ENCODE measurements at places on chromosomes 11 and 22.
A peak's percentile ranks its signal among the peaks of the same experiment; 100 is the strongest.

DNA sequence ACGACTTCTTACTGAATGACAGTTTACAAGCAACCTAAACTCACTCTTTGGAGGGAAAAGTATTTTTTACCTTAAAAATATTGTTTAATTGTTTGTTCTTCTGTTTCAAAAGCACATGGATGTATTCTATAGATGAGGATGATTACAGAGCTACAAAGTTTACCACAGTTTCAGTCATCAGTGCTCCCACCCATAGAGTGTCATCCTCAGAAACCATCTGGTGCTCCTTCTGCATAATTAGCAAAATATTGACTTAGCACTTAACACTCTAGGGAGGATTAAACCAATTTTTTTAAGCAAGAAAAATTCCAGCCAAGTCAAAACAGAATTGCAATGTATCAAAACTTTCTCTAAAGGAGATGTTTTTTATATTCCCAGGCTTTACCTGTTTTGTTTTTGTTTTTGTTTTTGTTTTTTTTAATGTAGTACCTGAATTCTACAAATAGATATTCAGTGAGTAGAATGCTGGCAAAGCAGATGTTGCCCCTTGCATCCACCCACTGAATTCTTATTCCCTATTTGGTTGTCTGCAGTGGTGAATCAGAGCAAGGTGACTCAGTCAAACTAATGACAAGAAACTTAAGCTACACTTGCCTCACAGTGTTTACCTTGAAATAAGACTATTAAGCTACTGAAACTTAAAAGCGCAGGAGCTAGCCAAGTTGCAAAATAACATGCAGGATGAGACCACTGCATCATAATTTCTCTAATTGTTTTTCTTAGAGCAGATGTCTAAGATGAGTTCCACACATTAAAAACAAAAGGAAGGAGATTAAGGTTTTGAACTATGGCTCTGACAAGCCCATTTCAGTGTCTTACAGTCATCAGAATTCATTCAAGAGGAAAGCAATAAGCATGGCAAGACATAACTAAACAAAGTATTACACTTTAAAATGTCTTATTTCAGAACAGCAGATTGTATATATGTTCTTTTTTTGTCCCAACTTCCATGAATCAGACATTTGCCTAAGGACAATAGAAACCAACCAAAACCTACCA, 155.1 kb upstream of the SOX6 start:
- peak; percentile 0 for DNase-seq

- no peak for DNase-seq
Observed at GRCh38 chr11:117396970-117397369, 69.3 kb downstream of the CEP164 start.

DNA sequence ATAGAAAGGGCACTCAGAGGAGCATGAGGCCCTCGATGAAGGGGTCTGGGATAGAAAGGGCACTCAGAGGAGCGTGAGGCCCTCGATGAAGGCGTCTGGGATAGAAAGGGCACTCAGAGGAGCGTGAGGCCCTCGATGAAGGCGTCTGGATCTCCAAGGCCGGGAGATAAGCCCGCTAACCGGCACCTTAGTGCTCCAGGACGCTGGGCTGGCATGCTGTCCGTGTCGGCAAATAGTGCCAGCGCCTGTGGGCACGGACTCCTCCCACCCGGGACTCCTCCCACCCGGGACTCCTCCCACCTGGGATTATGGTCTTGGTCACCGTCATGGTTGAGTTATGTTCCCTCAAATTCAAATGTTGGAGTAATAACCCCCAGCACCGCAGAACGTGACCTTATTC, 725.3 kb downstream of the BRD1 start:
- DNase-seq = no peak

GRCh38 chr22:37340331-37341262, 58.3 kb downstream of the CYTH4 start:
- no peak for DNase-seq

GRCh38 chr11:45927332-45927683, 4.9 kb downstream of the LARGE2 start:
- DNase-seq = no peak

GRCh38 chr11:101169944-101170343, 40.3 kb upstream of the PGR start:
- DNase-seq = no peak

- DNase-seq = no peak
Observed at GRCh38 chr22:41247703-41248102, 7.0 kb upstream of the CHADL start.

GRCh38 chr11:16027621-16028020, 328.7 kb downstream of the SOX6 start:
- DNase-seq = no peak

DNA sequence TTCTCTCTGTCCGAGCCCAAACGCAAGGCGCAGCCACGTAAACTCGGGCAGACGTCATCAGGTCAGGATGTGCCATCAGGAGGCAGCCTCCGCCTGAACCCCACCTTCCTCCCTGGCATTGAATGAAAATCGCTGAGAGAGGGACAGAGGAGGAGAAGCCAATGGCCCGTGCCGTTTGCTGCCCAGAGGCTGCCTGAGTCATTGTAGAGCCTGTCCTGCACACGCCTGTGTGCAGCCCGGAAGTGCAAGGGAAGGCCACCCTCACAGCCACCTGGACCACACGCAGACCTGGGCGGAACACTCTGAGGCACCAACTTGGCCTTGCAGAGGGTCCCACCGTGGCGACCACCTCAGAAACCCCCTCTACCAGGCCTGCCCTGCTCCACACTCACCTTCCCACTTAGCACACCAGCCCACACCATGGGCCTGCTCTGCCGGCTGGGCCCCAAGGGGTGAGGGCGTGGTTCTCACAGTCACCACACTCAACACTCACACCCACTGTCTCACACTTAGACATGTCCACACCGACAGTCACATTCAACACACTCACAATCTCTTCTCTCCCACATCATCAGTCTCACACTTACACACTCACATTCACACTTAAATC, 9.1 kb downstream of the CHID1 start:
- DNase-seq = no peak

GRCh38 chr22:47587861-47588577, 825.6 kb downstream of the TBC1D22A start:
- no peak for DNase-seq

DNA sequence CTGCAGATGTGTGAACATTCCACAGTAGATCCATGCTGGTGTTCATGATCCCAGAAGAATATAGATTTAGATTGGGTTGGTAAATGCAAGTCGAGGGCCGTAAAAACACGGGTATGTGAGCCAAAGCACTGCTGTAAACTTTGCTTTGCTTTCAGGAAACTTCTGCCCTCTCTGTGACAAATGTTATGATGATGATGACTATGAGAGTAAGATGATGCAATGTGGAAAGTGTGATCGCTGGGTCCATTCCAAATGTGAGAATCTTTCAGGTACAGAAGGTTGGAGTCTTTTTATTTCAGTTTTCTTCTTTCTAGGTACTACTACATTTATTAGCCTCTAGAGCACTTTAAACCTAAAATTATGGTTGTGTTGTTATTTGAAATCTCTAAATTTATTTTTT, 36.2 kb upstream of the TTC36 start:
- no peak for DNase-seq

GRCh38 chr22:43014316-43014868, 557 bp downstream of the PACSIN2 start:
- DNase-seq = no peak

GRCh38 chr22:36562261-36562835, 33.4 kb upstream of the EIF3D start:
- DNase-seq = peak; percentile 51

DNA sequence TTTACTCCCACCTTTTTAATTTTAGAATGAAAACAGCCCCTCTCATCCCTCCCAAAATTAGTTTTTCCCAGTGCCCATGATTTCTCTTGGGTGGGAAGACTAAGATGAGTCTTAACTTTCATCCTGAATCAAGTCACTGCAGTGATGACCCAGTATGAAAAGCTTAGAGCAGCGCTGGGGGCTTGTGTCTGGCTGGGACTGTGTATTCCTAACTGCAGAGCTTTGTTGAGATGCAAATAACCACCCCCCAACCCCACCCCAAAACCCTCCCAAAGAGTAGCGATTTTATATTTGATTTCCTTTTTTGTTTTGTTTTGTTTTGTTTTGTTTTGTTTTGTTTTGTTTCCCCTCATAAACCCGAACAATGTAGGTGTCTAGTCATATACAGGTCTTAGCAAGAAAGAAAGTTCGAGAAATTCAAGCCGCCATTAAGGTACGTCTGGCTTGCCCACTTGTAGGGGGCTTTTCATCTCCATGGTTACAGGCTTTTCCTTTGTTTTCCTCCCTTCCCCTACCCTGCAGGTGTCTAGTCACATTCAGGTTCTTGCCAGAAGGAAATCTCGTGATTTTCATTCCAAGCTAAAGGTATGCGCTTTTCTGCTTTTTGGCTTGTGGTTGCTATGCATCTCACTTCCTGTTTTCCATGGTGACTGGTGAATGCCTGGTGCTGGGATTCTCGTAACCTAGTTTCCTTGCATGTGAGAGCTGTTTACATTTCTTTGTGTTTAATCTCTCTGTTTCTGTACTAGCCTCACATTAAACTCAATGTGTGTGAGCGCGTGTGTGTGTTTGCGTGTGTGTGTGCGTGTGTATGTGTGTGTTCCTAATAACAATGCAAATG, 144.6 kb upstream of the RASSF10 start:
- peak; percentile 62 for DNase-seq

DNA sequence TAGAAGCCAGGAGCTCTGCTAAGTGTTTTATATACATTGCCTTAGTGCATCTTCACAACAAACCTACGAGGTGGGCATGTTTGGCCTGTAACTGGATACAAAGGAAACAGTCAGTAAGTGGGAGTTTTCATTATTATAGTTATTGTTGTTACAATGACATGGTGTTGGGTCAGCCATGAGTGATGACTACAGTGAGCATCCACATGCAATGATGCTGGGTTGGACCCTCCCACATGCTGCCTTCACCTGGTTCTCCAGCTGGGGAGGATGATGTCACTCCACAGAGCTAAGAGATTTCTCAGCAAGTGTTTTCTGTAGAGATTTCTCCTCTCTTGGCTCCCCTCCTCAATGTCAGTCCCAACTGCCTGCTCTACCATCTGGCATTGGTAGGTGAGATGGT, 59.3 kb downstream of the EHF start:
- peak; percentile 80 for DNase-seq

DNA sequence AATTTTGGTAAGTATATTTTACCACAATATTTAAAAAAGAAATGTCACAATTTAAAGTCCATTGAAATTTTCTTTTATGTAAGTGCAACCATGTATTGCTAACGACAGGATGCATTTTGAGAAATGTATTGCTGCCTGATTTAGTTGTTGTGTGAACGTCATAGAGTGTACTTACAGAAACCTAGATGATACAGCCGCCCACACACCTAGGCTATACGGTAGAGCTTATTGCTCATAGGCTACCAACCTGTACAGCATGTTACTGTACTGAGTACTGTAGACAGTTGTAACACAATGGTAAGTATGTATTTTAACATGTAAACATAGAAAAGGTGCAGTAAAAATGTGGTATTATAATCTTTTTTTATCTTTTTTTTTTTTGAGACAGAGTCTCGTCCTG, 48.1 kb downstream of the CBL start:
- no peak for DNase-seq

GRCh38 chr11:125315079-125315740, 150.7 kb downstream of the PKNOX2 start:
- DNase-seq = no peak

DNA sequence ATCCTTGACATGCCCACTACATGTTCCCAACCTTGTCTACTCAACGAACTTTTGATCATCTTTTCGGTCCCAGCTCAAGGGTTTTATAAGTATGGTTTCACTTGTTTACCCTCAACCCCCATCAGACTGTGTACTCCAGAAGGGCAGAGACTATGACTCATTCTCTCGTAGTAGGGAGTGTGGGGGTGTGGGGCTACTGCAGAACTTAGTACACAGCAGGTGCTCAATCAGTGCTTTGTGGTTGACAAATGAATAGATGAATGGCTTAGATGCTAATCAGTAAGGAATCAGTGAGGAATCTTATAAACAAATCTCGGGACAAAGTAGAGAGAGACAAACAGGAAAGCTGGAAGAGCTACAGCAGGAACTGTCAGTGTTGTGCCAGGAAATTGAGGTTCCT, 151.7 kb upstream of the PLET1 start:
- DNase-seq = no peak

- DNase-seq = no peak
Observed at GRCh38 chr11:34245041-34245440, 112.8 kb downstream of the ABTB2 start.

DNA sequence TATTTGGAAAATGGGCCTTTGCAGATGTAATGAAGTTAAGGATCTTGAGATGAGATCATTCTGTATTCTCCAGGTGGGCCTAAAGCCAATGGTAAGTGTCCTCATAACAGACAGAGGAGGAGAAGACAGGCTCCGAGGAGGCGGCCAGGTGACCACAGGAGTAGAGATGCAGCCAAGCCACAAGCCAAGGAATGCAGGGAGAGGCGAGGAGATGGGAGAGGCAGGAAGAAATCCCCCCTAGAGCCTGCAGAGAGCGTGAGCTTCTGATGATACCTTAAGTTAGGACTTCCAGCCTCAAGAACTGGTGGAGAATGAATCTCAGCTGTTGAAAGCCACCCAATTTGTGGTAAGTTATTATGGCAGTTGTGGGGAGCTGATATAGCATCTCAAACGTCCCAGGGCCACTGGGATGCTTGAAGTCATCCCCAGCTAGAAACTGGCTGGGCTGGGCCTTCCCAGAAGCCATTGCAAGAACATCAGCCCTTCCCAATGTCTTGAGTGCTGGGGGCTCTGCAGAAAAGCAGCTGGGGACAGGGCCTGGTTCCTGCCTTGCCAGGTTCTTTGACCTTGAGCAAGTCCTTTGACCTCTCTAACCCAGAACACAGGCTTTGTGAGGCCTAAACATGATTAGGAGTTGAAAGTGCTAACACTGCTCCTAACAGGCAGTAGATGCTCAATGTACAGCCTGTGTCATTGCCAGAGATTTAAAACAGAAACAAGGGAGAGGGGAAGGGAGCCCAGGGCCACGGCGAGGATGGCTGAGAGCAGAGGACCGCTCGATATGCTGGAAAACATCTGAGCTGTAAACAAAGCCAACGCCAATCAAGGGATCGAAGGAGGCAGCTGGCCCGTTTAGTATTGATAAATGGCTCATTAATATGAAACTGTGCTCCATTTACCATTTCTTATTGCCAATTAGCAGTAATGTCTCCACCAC, 632.3 kb downstream of the TBC1D22A start:
- DNase-seq = no peak

DNA sequence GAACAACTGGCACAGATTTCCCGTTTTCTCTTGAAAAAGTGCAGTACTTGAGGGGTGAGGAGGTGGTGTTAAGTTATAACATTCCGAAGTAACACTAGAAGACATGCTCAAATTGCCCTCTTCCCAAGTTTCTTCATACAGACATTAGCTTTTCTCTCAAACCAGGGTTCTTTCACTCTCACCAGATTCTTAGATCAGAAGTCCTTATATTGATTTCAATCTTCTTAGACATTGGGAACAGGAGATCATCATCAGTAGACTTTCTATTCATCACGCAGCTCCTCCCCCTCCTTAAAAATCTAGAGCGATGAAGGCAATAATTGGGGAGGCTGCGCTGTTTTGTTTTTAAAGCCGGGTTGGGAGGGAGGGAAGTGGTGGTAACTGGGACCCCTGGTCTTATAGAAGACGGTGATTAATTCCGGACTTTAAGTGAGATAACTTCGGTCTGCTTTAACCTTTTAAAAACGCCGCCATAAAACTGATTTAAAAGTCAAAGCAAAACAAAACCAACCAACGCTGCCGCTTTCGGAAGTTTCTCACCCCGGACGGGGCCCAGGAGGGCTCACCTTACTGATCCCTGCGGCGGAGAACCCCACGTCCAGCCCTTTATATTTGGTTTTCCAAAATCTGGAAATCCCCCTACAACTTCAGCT, 665 bp downstream of the USP28 start:
- peak; percentile 14 for DNase-seq

- DNase-seq = no peak
Observed at GRCh38 chr11:95547976-95548375, 241.6 kb downstream of the FAM76B start.

- peak; percentile 93 for DNase-seq
Observed at GRCh38 chr11:17343907-17344306, 7.7 kb upstream of the NCR3LG1 start.

All from foreskin fibroblast (primary cell).